Stimulated activated CD8-positive, alpha-beta memory T cell treated with anti-CD3 and anti-CD28 coated beads, Interleukin-7, amount 100 ng/mL, for 1 hour (primary cell): ENCODE measurements at places on chromosomes 2 and 18.

DNA sequence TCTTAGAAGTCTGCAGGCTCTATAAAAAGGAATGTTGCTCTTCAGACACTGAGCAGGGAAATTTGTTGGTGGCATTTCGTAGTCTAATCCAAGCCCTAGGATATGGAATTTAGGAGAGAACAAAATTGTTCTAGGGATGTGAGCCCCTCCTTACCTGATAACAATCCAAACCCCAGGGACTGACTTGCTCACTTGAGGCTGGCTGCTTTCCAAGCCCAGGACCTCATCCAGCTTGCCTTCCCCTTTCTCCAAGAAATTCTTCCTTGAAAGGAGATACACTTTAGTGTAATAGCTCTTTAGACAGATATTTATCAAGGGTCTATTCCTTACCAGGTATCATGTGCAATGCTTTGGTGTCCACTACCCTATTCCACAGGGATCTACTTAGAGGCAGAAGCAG lies 279.8 kb downstream of the C1D start:
- DNase-seq = no peak

GRCh38 chr2:192157776-192158175 lies 37.0 kb downstream of the TMEFF2 start:
- no peak for DNase-seq

GRCh38 chr2:9538000-9538507 lies 17.6 kb downstream of the ADAM17 start:
- no peak for DNase-seq

GRCh38 chr2:108382196-108382595 lies 4.4 kb downstream of the SULT1C4 start:
- DNase-seq = no peak

- no peak for DNase-seq
These were observed 267.5 kb downstream of the TGIF1 start for GRCh38 chr18:3717376-3718025.

DNA sequence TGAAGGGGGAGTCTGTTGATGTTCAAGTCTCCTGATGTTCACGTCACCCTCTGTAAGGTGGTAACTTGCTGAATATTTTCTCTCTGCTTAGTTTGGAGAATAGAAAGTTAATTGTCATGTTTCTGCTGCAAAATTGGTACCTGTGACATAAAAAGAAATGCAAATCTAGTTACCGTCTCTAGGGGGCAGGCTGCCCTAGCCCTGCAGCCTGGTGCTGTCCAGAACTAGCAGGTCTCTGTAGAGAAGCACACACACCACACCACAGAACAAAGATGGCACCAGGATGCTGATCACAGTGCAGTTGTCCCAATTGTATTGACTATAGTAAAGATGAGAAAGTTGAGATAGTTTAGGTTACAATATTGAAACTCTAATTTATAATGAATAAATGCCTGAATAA lies 47.0 kb downstream of the SLC9A4 start:
- DNase-seq = no peak

- DNase-seq = no peak
These were observed 149.4 kb upstream of the SLC1A4 start for GRCh38 chr2:64839844-64840243.

GRCh38 chr2:144011098-144011497 lies 508.8 kb downstream of the ZEB2 start:
- no peak for DNase-seq

GRCh38 chr2:160332318-160332717 lies 132.2 kb upstream of the ITGB6 start:
- DNase-seq = no peak

GRCh38 chr2:29223257-29223656 lies 108.0 kb downstream of the CLIP4 start:
- DNase-seq = no peak

GRCh38 chr2:143974262-143974661 lies 545.7 kb downstream of the ZEB2 start:
- no peak for DNase-seq

- DNase-seq = no peak
These were observed 88.4 kb upstream of the SP3 start for GRCh38 chr2:174053355-174054151.

DNA sequence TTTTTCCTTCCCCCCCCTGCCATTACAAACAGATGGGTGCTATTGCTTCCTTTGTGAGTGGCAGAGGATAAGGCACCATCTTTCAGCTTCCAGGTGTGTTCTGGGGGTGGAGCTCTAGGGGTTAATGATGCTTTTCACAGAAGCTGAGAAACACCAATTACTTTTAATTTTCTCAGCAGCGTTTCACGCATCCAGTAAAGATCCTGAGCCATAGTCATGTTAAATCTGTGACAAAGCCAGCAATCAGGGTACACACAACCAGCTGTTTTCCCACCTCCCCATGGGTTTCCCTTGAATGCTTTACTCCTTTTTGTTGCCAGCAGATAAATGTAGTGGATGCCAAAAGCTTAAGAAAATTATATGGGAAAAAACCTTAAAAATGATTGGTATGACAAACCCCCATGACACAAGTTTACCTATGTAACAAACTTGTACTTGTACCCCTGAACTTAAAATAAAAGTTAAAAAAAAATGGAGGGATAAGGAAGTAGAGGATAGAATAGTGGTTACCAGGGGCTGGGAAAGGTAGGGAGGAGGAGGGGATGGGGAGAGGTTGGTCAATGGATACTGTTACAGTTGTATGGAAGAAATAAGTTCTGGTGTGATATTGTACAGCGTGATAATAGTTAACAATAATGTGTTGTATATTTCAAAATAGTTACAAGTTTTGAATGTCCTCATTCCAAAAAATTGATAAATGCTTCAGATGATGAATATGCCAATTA lies 70.0 kb downstream of the ACOXL start:
- DNase-seq = no peak

DNA sequence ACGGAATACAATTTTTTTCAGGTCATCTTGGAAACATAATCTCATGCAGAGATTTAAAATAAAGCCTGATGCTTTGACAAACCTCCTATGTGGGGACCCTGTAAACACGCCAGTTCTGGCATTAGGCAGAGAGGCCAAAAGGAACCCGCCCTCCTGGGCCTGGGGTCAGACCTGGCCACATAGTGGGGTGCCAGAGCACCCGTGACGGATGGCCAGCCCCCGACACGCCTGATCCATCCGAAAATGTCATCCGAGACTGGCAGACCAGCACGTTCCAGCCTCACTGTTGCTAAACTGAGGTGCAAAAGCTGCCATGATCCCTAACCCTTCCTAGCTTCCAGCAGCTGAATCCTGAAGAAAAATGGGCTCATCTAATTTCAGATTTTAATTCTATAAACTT lies 222.6 kb upstream of the SALL3 start:
- no peak for DNase-seq

DNA sequence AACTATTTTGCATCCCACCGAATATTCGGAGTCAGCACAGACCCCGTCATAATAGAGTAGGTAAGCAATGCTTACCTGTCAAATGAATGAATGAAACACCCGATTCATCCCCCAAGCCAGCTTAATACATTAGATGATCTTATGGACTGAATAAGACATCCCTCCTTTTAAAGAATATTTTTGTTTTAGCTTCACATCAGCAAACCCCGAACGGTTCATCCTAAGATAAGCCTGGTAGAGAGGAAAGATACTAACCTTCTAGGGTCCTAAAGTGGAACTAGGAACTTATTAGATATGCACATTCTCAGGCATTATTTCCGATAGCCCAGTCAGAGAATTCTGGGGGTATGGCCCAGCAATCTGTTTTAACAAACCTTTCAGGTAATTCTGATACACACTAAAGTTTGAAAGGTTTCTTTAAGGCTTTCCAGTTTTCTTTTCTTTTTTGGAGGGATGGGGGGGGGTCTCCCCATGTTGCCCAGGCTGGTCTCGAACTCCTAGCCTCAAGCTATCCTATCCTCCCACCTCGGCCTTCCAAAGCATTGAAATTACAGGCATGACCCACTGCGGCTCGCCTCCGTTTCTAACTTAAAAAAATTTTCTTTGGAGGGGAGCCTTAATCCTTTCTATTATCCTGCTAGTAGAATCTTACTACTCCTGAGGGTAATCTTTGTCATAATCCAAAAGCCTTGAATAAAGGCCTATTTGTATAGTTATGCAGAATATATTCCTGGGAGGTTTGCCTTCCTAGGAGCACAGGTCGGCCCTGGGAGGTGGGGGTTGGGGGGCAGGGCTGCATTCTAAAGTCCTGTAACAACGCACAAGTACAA lies 1.0 kb upstream of the ACTR3 start:
- DNase-seq = no peak

DNA sequence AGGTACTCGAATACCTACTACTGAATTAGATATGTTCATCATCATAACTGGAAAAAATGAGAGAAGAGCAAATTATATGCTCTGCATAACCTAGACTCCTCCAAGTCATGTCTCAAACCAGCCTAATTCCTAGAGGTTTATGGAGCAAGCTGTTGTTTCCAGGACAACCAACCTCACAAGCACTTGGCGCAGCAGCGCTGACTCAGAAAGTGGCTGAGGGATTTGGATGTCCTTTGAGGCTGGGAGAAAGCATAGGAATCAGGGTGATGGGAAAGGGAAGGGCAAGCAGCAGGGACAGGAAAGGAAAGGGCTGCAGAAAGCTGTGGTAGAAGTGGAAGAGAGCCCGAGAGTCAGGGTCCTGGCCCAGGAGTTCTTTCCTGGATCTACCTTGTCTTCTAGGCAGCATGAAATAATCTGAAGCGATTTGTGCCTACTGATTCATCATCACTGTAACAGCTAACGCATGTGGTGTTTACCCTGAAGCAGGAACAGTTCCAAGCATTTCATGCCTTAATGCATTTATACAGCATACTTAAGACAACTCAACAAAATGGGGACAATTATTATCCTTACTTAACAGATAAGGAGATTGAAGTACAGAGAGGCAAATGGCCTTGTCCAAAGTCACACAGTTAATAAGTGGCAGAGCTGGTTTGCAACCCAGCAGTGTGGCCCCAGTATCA lies 3.7 kb downstream of the PLEK start:
- DNase-seq = no peak

DNA sequence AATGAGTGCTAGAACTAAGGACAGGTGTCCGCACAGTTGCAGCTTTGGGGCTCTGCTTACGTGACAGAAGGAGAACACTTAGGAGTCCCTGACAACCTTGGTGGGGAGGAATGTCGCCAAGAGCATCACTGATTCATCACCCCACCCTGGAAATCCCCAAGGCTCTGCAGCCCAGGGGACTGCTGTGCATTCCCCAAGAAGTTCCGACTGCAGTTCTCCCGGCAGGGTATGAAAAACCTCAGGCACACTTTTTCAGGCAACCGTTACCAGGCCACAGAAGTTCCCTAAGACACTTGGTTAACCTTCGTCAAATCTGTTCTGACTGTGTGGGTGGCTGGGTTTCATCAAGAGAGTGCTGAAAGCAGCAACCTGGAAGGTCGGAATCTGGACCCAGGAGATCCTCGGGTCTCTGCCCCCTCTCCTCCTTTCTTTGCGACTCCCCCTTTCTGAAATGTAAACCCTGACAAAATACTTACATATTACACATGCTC lies 192.1 kb upstream of the CXCR4 start:
- DNase-seq = no peak

- DNase-seq = no peak
These were observed 230.8 kb downstream of the ANAPC1 start for GRCh38 chr2:111653103-111653624.

DNA sequence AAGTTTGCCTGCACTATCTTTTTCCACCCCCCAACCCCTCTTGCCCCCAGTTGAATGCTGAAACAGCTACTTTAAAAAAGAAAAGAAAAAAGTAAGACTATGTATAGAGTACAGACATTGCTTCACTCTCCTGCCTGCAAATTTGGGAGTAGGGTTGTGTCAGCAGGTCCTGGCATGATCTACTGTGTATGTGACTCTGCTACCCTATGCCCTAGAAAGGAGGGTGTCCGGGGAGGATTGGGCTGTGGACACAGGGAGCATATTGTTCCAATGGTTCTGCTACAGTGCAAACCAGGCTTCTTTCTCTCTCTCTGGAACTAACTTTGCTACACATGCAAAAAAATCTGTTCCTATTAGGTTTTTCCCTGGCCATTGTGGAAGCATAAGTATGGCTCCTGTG lies 9.9 kb upstream of the ZEB2 start:
- DNase-seq = no peak

GRCh38 chr2:172884336-172884735 lies 148.7 kb downstream of the RAPGEF4 start:
- DNase-seq = no peak

DNA sequence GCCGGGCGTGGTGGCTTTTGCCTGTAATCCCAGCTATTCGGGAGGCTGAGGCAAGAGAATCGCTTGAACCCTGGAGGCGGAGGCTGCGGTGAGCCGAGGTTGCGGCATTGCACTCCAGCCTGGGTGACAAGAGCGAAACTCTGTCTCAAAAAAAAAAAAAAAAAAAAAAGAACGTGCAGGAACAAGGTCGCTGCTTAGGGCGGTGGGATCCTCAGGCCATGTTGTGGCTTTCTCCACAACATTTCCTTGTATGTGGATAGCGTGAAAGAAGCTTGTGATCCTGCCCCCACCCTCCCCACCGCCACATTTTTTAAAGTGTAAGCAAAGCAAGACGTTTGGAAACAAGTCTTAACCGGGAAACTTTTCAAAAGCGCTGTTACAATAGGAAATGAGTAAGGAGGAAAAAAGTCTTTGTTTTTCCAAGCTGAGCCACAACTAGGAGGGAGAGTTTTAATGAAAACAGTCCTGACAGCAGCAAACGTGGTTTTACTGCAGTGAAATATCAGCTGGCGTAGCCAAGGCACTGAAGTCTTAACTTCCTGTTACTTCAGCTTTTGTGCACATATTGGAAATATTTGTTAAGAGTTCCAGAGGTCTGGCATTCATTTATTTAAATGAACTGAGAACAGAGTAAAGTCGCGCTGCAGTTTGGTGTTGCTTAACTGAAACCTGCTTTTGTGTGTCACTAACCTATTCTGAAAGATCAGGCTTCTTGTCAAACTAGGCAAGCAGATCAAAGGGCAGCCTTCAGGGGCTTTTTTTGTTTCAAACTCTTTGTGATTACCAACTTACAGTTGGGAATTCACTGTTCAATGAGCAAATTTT lies 3.8 kb downstream of the TGIF1 start:
- no peak for DNase-seq

DNA sequence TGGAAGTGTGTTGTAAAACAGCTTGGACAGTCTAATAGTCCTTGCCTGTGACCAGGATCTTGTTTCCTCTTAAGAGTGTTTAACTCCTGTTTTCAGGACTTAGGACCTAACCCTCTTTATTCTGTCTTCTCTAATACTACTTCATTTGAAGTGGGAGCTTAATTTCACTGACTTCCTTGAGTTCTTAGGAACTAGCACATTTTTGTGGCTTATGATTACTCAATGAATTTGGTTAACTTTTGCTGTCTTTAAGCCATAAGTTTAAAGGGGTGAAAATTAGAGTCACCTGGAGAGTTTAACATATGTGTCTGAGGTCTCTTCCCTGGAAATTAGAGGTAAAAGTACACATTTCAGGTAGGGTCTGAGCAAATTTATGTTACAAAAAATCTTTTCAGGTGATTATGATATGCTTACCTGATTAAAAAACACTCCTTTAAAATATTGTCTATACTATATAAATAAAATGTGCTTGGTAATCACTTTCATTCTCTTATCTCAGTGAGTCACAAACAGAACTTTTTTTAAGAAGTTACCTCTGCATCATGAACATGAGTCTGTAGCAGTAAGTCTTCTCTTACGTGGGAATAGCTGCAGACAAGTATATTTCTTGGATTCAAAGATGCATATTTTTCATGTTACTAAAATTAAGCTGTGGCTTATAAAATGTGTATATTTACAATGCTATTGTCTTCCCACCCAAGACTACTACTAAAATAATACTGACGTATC lies 52.7 kb downstream of the ATP9B start:
- DNase-seq = no peak

GRCh38 chr2:95374921-95375471 lies 27.5 kb upstream of the FAHD2A start:
- DNase-seq = no peak

GRCh38 chr2:6759689-6760088 lies 106.0 kb downstream of the CMPK2 start:
- DNase-seq = no peak

GRCh38 chr2:99880148-99880963 lies 262.0 kb downstream of the AFF3 start:
- DNase-seq = no peak
